Motor neuron (in vitro differentiated cells): ENCODE measurements at places on chromosomes 2 and 18. TPM values are rescaled to one million over a fixed set of nuclear protein-coding genes. Genes with fewer than 3 reads are reported as not detected.

ALK gene
- 4.3 and 5.1 TPM in 2 replicates for total RNA-seq

- ATAC-seq, result no peak
Measured at GRCh38 chr2:36013064-36013463, 342.5 kb upstream of the CRIM1 start.

DNA sequence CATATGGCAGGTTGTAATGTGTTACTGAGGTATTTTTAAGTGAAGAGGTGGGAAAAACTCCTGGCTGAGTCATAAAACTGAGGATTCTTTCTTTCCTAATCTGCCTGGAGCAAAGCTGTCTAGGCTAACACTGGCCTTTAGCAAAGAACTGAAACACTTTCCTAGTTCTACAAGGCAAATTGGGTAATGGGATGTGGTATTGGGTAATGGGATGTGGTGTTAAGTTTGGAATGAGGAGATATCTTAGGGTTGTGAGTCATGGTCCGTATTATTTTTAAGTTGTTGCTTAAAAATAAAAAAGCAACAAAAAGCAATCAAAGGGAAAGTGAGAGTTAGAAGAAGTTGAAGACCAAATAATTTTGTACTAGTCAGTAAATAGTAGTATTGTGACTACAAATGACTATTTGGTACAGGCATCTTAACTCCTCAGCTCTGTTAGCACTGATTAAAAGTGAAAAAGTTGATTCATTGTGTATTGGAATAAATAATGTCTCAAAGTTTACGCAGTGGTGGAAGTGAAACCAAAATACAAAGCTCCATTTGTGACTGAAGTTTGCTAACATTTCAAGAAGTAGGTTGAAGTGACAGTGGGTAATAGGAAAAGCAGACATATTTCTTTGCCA lies 216.8 kb downstream of the CAMKMT start:
- no peak for ATAC-seq

DNA sequence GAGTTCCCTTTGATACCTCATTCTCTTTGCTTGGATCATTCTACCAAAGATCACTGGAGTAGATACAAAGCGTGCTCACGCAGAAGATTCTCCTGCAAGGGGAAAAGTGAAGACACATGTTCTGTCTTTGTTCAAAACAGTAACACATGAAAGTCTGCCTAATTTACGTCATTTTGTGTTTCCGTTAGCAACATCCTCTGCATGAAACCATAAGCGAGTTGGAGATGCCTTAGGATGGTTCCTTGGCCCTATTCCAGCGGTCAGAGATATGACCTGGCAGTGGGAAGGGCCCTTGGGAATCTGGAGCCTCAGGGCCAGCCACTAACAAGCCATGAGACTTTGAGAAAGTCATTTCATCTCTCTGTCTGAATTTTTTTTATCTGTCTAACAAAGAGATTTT lies 180.9 kb upstream of the TWIST2 start:
- ATAC-seq, result no peak

- ATAC-seq, result no peak
Measured at GRCh38 chr2:30766666-30767065, 40.6 kb downstream of the CAPN13 start.

GRCh38 chr18:10314066-10314465 lies 140.4 kb upstream of the APCDD1 start:
- no peak for ATAC-seq
